ENCODE measurements at places on chromosomes 5 and 9. TPM values are rescaled to one million over a fixed set of nuclear protein-coding genes. Genes with fewer than 3 reads are reported as not detected.

Gene QRFP
- 0.46 TPM for polyA plus RNA-seq

Gene PCDHB6
- polyA plus RNA-seq, result 2.5 TPM

- DNase-seq, result no peak
Observed at GRCh38 chr5:103283120-103283519, 24.6 kb downstream of the MACIR start.

GRCh38 chr5:84361572-84361971 is 23.1 kb downstream of the EDIL3 start:
- no peak for DNase-seq

GRCh38 chr9:20446248-20446647 is 176.1 kb downstream of the MLLT3 start:
- DNase-seq, result no peak

DNA sequence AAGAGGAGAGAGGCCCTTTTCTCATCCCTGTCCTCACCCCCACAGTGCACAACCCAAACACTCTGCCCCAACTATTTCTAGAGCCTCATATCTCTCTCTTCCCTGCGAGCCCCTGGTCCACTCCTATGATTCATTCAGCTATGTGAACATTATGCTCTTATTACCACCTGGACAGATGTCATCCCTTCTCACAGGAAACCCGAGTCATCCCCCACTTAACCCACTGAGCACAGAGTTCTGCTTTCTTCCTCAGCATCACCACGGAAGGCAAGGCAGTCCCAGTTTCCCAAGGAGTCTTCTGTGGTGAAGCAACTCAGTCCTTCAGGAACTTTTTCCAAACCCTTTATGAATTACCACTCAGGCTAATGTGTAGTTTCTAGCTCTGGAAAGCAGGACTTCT is 1.3 kb downstream of the DNAI1 start:
- no peak for DNase-seq

- DNase-seq, result no peak
Observed at GRCh38 chr5:169637085-169637548, at the start of gene DOCK2. TSS of gene DOCK2 (plus strand) at chr5:169637275. CDS start at chr5:169637327, 52 bp downstream.

DNA sequence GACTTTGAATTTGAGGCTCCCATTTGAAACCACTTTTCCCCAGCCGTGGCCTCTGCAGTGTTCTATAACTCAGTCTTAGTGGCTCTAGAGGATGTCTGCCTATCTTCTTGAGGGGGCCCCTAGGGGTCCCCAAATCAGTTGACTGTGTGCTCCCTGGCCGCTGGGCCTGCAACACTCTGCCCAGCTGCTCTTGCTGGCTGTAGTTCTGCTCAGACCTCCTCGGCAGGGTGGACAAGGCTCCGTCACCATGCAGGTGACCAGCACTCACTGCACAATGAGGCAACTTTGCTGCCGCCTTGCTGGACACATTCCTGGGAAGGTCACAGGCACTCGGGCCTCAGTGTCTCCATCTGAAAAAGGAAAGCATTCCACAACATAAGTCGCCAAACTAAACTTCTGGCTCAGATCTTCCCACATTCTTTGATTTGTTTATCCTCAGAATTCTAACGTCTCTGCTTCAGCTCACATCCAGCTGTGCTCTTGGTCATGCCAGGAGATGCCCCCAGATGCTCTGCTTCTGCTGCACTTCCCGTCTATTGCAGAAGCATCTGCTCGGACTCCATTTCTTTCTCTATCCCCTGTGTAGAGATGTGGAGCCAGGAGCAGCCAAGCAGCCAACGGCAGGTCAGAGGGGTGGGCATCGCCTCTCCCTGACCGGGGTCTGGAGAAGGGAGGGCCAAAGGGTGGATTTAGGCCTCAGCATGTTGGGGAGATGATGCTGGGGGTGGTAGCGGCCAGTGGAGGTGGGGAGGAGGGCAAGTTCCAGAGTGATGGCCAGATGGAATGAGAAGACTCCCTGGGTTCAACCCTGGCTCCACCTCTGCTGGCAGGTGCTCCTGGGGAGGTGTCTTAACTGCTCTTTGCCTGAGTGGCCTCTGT is 133.6 kb downstream of the MVB12B start:
- no peak for DNase-seq

DNA sequence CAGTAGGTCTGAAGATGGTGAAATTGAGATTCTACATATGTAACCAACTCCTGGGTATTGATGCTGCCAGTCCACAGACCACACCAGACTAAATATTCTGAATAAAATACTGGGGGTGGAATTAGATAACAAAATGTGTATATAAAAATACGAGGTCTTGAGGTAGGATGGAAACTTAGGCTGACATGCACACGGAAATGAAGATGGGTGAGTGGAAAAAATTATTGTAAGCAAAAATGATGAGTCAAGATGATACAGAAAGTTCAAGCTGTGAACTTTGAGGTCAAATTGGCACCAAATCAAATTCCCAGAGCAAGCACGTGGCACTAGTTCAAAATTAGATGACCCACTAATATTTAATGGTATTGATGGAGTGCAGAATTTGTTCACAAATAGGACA is 713.4 kb upstream of the ACO1 start:
- no peak for DNase-seq

- no peak for DNase-seq
Observed at GRCh38 chr9:107478805-107479204, 10.8 kb downstream of the KLF4 start.

Gene ANXA1
- 72.4 TPM for polyA plus RNA-seq

- no peak for DNase-seq
Observed at GRCh38 chr5:57932761-57933160, 450.1 kb upstream of the ACTBL2 start.

GRCh38 chr5:87127956-87128687 is 139.6 kb upstream of the RASA1 start:
- no peak for DNase-seq

DNA sequence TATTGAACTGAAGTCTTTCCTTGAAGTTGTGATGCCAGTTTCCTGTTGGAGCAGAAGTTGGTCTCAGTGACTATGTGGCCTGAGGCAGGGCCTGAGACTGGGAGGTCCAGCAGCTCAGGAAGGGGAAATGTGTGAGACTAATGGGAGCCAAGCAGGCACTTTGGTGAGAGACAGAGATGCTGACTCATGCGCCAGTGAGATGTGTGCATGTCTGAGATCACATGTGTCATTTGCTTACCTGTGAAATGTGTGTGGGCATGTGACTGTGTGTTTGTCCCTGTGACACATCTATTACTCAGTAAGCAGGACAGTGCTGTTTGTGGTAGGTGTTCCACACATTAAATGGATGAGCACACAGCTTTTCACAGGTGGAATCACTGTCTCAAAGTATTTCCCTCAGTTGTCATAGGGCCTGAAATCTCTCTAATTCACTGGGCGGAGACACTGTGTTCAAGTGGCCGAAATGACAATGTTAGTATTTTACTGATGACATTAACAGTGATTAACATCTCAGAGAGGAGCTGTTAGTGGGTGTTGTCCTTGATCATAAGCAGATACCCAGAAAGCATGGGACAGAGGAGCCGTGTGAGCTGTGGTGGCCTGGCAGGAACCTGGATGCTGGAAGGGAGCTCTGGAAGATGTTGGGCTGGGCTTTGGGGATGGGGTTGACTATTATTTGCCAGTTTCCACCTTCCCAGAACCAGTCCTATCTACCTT is 7.4 kb downstream of the NPR2 start:
- no peak for DNase-seq

Gene SETD9
- polyA plus RNA-seq, result 3.8 TPM

- DNase-seq, result no peak
Observed at GRCh38 chr5:91329283-91329682, 53.8 kb downstream of the ARRDC3 start.

Gene ADAMTS2
- polyA plus RNA-seq, result 31.4 TPM

DNA sequence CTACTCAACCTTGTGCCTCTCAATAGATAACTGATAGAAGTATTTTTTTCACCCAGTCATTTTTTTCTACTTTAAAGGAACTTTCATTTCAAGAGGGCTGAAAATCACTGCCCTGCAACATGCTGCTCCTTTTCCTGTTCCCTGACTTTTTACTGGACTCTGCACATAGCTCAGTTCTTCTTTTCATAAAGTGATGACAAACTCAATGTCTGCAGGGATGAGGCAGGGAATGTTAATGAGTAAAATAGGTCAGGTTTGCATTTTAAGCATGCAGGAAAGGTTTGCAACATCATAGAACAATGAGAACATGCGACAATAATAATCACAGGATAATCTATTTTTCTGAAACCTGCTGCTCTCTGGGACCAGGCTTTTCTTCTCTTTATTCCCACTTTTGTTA is 172.2 kb upstream of the SGCD start:
- DNase-seq, result no peak

Gene OLFML2A
- polyA plus RNA-seq, result 27.9 TPM

DNA sequence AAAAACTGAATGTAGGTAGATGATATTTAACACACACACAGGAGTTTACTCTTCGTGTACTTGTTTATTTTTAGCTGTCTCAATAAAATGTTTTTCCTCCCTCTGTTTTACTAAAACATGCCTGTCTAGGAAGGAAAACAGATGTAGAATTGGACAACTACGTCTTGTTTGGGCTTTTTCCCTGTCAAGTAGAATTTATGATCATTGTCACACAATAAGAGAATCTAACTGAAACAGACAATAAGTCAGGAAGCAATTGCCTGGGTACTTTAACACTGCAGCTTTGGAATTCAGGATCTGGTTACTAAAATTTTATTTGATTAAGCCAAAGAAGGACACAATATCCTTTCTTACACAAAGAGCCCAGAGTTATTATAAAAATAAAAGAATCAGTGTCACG is 164.2 kb downstream of the ZDHHC21 start:
- no peak for DNase-seq

DNA sequence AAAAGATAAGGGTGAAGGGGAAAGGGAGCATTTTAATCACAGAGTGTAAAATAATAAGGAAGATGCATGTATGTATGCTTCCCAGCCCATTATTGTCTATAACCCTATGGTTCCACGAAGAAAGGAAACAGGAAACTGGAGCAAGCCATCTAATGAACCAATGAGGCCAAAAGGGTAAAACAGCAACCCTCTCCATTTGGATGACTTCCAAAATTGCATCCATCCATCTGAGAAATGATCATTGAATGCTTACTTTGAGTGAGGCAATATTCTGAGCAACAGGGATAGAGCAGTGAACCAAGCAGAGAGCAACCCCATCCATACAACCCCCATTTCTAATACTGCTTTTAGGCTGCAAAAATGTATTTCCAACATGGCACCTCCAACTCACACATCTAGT is 46.9 kb downstream of the ARL15 start:
- DNase-seq, result no peak

All from right lung (tissue), 10 donors.